ENCODE measurements at places on chromosomes 7 and 10.
A peak's percentile ranks its signal among the peaks of the same experiment; 100 is the strongest.

DNA sequence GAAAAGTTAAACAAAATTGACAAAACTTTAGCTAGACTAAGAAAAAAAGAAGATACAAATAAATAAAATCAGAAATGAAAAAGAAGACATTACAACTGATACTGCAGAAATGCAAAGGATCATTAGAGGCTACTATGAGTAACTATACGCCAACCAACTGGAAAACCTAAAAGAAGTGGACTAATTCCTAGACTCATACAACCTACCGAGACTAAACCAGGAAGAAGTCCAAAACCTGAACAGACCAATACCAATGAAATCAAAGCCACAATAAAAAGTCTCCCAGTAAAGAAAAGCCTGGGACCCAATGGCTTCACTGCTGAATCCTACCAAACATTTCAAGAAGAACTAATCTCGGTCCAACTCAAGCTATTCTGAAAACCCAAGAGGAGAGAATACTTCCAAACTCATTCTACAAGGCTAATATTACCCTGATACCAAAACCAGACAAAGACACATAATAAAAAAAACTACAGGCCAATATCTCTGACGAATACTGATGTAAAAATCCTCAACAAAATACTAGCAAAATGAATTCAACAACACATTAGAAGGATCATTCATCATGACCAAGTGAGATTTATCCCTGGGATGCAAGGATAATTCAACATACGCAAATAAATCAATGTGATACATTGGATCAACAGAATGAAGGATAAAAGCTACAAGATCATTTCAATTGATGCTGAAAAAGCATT, 20.3 kb downstream of the ELAPOR2 start:
- no peaks in the 10 kb centered on the region for H3K36me3 ChIP-seq
- H3K27me3 ChIP-seq: no peaks in the 10 kb centered on the region
- no peaks in the 10 kb centered on the region for H3K4me1 ChIP-seq
- peak overlapping the region; percentile 56 for H3K4me3 ChIP-seq
- H3K27ac ChIP-seq: peak overlapping the region; percentile 79

DNA sequence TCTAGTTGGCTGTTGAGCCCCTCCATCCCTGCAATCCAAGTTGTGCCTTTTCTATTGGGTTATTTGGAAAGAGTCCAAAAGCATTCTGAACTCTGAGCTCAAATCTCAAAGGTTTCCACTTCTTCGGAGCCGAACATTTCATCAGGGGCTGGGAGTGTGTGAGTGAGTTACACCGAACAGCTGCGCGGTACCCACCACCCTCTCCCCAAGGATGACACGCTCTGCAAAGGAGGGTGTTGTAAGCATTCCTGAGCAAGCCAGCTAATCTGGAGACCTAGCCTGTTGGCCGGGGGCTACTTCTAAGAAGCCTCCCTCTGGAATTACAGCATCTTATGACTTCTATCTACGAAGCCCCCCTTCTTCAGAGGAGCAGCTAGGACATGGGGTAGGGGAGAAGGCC, 270.5 kb downstream of the CREB5 start:
- no peaks in the 10 kb centered on the region for H3K27me3 ChIP-seq
- DNase-seq: no peak
- H3K36me3 ChIP-seq: no peaks in the 10 kb centered on the region

DNA sequence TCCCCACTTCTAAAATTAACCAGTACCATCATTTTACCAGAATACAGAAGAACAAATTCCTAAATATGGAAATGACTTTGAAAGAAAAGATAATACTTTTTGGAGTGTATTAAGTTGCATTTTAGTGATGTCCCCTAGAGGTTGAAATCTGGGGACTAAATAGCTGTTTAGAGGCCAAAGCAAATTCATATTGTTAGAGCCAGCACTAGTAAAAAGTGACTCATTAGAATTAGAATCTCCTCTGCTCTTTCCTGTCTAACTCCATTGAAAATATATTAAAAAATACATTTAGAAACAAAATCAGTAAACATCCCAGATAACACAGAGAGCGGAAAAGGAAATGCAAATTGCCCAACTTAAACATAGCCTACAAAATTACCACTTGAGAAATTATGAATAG, 1189.6 kb upstream of the C7orf33 start:
- no peaks in the 10 kb centered on the region for H3K36me3 ChIP-seq
- H3K4me1 ChIP-seq: no peaks in the 10 kb centered on the region
- no peak overlapping the region for H3K4me3 ChIP-seq
- H3K27me3 ChIP-seq: no peaks in the 10 kb centered on the region

- H3K4me3 ChIP-seq: no peak overlapping the region
- no peaks in the 10 kb centered on the region for H3K27me3 ChIP-seq
- H3K36me3 ChIP-seq: peaks cover 76% of the 10 kb centered on the region
- no peak for DNase-seq
- H3K4me1 ChIP-seq: no peaks in the 10 kb centered on the region
Observed at GRCh38 chr7:141752634-141753033, 11.3 kb upstream of the TAS2R3 start.

- H3K27me3 ChIP-seq: no peaks in the 10 kb centered on the region
- DNase-seq: no peak
- peak overlapping the region; percentile 37 for H3K4me3 ChIP-seq
- H3K4me1 ChIP-seq: no peaks in the 10 kb centered on the region
Observed at GRCh38 chr7:82593780-82594179, 150.2 kb upstream of the CACNA2D1 start.

GRCh38 chr10:94224656-94225055, 138.1 kb downstream of the NOC3L start:
- H3K36me3 ChIP-seq: no peaks in the 10 kb centered on the region
- no peak overlapping the region for H3K4me3 ChIP-seq
- DNase-seq: no peak
- no peak overlapping the region for H3K27ac ChIP-seq
- H3K4me1 ChIP-seq: no peaks in the 10 kb centered on the region

DNA sequence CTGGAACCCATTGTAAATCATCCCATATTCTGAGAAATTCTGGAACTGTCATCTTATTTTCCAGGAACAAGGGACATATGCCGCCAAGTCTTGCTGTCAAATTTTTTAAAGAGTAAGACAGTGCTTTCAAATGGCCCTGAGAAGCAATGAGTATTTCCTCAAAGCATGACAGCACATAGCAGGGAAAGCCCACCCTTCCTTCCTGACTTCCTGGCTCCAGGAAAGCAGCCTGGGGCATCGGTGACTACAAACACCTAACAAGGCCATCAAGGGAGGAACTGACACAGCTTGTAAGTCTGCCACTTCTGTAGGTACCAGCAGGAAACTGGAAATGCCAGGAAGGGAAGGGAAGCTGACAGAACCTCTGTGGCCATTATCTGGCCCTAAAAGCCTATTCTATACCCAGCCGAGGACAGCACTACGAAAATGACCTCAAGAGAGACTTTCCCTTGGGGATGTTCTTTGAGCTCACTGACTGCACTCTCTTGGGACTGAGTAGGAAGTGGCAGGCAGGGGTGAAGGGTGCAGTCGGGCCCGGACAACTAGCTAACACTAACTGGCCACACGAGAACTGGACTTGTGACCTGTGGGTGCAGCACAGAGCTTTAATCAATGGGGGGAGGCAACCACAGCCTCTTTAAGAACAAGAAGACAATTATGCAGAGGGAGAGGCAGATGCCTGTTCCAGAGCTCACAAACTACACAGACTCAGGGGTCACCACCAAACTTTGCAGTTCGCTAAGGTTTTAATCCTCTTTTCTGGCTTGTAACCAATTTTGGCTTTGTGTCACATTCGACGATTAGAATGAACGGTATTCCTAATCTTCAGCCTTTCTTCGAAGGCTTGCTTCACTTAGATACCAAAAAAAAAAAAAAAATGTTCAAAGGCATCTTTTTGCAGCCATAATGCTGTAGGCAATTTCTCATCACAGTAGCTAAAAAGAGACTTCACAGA, 52.0 kb downstream of the GRB10 start:
- peaks cover 5% of the 10 kb centered on the region for H3K4me1 ChIP-seq
- H3K36me3 ChIP-seq: no peaks in the 10 kb centered on the region
- H3K27ac ChIP-seq: no peak overlapping the region

- no peaks in the 10 kb centered on the region for H3K4me1 ChIP-seq
- DNase-seq: no peak
- H3K27me3 ChIP-seq: no peaks in the 10 kb centered on the region
- H3K4me3 ChIP-seq: no peak overlapping the region
- no peaks in the 10 kb centered on the region for H3K36me3 ChIP-seq
- no peak overlapping the region for H3K27ac ChIP-seq
Observed at GRCh38 chr7:15612205-15612604, 50.4 kb upstream of the AGMO start.

GRCh38 chr10:15787426-15787825, 67.7 kb upstream of the ITGA8 start:
- H3K27me3 ChIP-seq: no peaks in the 10 kb centered on the region
- no peak overlapping the region for H3K4me3 ChIP-seq
- H3K4me1 ChIP-seq: peaks cover 7% of the 10 kb centered on the region

GRCh38 chr7:158473221-158473620, 114.4 kb downstream of the PTPRN2 start:
- H3K4me1 ChIP-seq: peaks cover 21% of the 10 kb centered on the region
- H3K4me3 ChIP-seq: no peak overlapping the region
- no peak overlapping the region for H3K27ac ChIP-seq
- DNase-seq: no peak

DNA sequence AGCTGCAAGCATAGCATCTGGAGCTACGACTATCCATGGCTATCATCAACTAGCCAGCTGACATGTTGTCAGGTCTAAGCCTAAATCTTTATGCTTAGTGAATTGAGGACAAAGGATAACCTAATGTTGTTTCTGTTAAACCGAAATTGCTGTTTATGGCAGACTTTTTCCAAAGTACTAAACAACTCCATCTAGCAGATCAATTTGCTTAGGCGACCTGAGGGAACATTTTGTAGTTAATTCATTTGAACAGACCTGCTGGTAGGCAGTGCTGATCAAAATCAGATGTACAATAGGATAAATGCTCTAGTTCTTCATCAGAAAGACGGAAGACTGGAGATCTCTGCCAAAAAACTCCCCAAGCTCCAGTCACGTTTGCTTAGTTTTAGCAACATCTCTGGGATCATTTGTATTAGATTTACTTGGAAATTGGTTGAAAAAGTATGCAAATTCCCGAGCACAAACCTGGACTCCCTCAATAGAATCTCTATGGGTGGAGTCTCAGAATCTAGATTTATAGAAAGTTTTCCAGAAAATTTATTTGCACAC, 301.6 kb upstream of the NRP1 start:
- no peaks in the 10 kb centered on the region for H3K4me1 ChIP-seq
- no peak overlapping the region for H3K27ac ChIP-seq
- H3K4me3 ChIP-seq: no peak overlapping the region
- no peak for DNase-seq
- no peaks in the 10 kb centered on the region for H3K27me3 ChIP-seq
- H3K36me3 ChIP-seq: no peaks in the 10 kb centered on the region

DNA sequence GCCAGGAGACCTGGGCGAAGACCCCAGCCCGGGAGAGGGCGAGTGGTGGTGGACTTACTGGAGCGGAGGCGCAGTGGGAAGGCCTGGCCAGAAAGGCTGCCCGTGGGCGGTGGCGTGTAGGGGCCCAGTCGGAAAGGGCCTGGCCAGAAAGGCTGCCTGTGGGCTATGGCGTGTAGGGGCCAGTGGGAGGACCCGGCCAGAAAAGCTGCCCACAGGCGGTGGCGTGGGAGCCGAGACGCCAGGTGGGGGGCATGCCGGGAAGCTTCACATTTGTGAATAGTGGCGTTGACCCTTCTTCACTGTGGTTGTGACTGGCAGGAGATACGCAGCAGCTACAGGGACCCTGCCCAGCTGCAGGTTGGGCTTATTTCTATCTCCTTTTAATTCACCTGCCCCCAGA, 72.9 kb downstream of the DYNC2I1 start:
- no peak overlapping the region for H3K27ac ChIP-seq
- H3K27me3 ChIP-seq: no peaks in the 10 kb centered on the region
- H3K4me3 ChIP-seq: no peak overlapping the region
- no peaks in the 10 kb centered on the region for H3K4me1 ChIP-seq

GRCh38 chr7:151432658-151433521, 7.1 kb downstream of the CRYGN start:
- H3K27ac ChIP-seq: no peak overlapping the region
- peaks cover 6% of the 10 kb centered on the region for H3K4me1 ChIP-seq
- H3K36me3 ChIP-seq: no peaks in the 10 kb centered on the region
- no peaks in the 10 kb centered on the region for H3K27me3 ChIP-seq
- no peak for DNase-seq

DNA sequence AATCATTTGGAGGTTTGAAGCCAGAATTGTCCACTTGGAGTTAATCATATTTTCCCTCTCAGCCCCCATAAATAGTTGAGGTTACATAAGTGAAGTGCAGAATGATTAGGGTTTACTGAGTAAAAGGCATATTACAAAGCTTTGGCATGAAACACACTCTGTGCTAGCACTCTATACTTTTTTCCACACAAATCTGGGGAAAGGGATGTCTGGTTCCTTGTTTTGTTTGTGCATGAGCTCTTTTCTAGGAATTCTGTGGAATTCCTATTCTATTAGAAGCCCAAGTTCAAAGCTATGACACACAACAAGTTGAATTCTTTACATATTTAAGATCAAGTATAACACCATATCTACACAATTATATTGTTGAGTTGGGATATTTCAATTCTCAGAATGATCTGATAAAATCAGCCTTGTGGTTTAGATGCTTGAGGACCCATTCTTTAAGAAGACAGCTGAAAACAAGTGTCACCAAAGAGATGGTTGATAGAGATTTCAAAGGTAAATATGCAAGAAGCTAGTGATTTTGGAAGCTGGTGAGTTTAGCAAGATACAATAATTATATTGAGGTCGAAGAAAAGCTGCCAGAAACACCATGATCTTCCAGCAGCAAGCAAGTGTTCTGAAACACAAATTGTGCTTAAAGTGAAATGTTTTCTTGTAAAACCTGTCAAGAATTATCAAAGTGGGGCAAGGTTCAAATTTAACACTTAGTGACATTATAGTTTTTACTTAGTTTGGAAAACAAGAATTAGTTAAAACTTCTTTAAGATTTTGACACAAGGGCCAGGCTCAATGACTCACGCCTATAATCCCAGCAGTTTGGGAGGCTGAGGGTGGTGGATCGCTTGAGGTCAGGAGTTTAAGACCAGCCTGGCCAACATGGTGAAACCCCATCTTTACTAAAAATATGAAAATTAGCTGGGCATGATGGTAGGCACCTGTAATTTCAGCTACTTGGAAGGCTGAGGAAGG, 122.6 kb downstream of the INHBA start:
- DNase-seq: no peak
- no peak overlapping the region for H3K27ac ChIP-seq
- no peaks in the 10 kb centered on the region for H3K27me3 ChIP-seq
- no peaks in the 10 kb centered on the region for H3K4me1 ChIP-seq
- H3K36me3 ChIP-seq: no peaks in the 10 kb centered on the region

DNA sequence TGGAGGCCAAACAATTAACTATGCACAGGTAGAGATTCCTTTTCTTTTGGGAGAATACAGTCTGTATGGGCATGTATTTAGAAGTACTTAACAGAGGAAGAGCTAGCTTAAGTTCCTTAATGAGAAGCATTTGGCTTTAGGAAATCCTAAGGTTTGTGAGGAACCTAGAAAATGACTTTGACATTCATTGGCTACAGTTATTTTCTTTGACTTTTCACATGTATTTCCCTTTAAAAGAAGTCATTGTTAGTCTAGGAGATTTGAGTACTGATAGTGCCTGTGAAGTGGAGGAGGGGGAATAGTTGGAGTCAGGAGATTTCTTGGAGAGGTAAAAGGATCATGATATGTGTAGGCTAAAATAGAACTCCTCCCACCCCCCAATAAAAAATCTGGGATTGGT, 3.6 kb downstream of the HELLS start:
- H3K4me3 ChIP-seq: peak overlapping the region; percentile 0
- no peak for DNase-seq
- H3K27me3 ChIP-seq: no peaks in the 10 kb centered on the region
- peaks cover 4% of the 10 kb centered on the region for H3K4me1 ChIP-seq
- H3K36me3 ChIP-seq: no peaks in the 10 kb centered on the region
